ENCODE measurements at places on chromosomes 4 and X.
A peak's percentile ranks its signal among the peaks of the same experiment; 100 is the strongest.

- peaks cover 7% of the 10 kb centered on the region for H3K36me3 ChIP-seq
- H3K27ac ChIP-seq: no peak overlapping the region
- no peak overlapping the region for H3K4me3 ChIP-seq
These were observed 6.0 kb downstream of the P2RY4 start for GRCh38 chrX:70254063-70254400.

DNA sequence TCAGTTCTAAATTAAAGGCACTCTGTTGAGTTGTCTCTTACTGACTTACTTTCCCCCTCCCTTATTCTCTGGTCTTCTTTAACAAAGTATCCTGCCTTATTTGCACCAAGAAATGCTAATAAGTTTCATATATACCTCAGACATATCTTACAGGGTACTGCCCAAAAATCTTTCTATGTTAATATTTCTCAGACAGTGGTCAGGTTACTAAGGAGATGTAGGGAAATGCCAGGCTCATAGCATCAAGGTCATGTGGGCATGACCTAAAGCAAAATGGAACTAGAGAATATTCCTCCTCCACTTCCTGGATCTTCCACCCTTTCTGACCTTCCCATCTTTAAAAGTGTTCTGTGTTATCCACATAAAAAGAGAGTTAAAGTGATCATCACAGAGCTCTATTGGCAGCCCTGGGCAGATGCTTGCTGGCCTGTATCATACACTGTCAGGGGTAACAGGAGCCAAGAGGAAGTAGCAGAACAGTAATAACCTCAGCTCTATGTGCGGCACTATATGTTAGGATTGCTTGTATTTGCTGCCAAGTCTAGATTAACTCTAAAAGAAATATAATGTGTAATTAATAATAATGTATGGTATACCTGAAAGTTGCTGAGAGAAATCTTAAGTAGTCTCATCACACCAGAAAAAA is 74.3 kb downstream of the IQCM start:
- no peak overlapping the region for H3K27ac ChIP-seq
- H3K4me3 ChIP-seq: no peak overlapping the region
- no peaks in the 10 kb centered on the region for H3K36me3 ChIP-seq
- H3K4me1 ChIP-seq: no peaks in the 10 kb centered on the region
- no peaks in the 10 kb centered on the region for H3K27me3 ChIP-seq

DNA sequence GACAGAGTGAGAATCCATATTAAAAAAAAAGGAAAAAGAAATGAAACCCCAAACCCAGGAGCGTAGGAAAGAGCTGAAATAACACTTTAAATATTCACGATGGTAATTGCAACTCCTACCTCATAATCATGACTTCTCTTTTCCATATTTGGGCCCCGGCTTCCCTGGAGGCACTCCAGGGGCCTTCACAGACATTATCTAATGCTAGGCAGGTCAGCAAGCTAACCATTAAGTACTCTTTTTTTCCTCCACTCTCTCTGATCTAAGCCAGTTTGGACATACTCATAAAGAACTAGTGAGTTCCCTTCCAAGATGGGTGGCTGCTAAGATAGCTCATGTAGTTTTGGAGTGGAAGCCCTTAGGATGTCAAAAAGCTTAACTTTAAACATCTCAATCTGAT is 83.2 kb downstream of the SH3KBP1 start:
- no peaks in the 10 kb centered on the region for H3K27me3 ChIP-seq
- H3K36me3 ChIP-seq: peaks cover 12% of the 10 kb centered on the region
- no peak for DNase-seq
- peak overlapping the region; percentile 78 for H3K27ac ChIP-seq
- H3K4me1 ChIP-seq: peaks cover 27% of the 10 kb centered on the region
- H3K4me3 ChIP-seq: no peak overlapping the region

DNA sequence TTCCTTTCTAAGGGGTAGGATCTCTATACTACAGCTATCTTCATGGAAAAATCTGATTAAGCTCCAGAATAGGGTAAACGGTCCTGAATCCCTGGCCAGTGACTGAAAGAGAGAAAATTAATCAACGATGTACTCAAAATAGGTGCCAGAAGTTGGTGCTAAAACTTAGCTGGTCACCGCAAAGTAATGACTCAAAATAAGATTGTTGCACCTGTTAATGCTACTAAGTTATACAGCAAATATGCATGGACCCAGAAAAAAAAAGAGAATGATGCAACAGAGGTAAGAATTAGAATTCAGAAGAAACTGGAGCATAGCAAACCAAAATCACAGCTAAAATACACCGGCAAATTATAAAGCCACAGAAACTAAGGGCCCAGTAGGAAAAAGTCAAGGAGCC is 239.7 kb upstream of the FAM241A start:
- H3K4me1 ChIP-seq: peaks cover 15% of the 10 kb centered on the region
- no peaks in the 10 kb centered on the region for H3K36me3 ChIP-seq
- H3K27ac ChIP-seq: no peak overlapping the region
- no peak overlapping the region for H3K4me3 ChIP-seq
- DNase-seq: no peak
- no peaks in the 10 kb centered on the region for H3K27me3 ChIP-seq

GRCh38 chrX:95903975-95904374 is 780.7 kb upstream of the DIAPH2 start:
- peaks cover 7% of the 10 kb centered on the region for H3K4me1 ChIP-seq
- H3K4me3 ChIP-seq: no peak overlapping the region
- DNase-seq: no peak
- no peak overlapping the region for H3K27ac ChIP-seq

GRCh38 chrX:119784747-119785446 is 6.5 kb downstream of the RPL39 start:
- DNase-seq: peak; percentile 27
- H3K4me1 ChIP-seq: peaks cover 19% of the 10 kb centered on the region
- H3K27ac ChIP-seq: no peak overlapping the region
- peaks cover 60% of the 10 kb centered on the region for H3K36me3 ChIP-seq
- H3K27me3 ChIP-seq: no peaks in the 10 kb centered on the region

DNA sequence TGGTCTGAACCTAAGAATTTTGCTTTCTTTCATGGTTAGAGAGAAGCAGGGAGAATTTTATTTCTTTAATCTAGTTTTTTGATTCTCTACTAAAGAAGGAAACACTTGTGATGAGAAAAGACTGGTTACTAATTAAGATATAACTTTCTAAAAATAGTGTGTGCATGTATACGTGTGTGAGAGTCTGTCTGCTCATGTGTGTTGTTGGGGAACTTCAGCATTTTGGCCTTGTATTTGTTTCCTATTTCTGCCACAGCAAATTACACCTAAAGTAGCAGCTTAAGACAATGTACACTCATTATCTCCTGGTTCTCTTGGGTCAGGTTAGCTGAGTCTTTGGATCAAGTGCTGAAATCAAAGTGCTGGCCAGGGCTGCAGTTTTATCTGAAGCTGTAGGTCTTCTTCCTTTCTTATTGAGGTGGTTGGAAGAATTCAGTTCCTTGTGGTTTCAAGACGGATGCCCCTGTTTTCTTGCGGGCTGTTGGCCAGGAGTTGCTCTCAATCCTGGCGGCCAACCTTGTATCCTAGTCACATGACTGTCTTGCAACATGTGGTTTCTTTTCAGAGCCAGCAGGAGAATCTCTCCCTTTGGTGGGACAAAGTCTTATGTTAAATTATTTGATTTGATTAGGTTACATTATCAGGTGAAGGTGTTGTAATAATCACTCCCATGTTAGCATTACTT is 188.4 kb upstream of the CLNK start:
- H3K4me3 ChIP-seq: no peak overlapping the region
- DNase-seq: no peak
- no peaks in the 10 kb centered on the region for H3K27me3 ChIP-seq
- H3K27ac ChIP-seq: no peak overlapping the region
- peaks cover 5% of the 10 kb centered on the region for H3K4me1 ChIP-seq
- H3K36me3 ChIP-seq: no peaks in the 10 kb centered on the region

DNA sequence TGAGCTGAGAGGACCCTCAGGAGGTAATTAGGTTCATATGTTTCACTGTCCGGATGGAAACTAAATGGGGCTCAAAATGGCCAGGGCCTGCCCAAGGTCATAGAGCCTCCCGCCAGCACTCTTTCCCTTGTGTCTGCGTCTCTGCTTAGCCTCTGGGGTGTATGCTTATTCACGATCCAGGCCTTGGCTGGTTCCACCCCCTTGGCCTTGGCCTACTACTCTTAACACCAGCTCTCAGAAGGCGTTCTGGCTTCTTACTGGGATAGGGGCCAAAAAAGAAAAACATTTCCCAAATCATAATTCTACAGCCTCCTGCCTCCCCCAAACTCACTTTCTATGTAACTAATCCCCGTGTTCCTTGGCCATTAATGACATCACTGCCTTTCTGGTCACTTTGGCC is 68.8 kb downstream of the RTL5 start:
- H3K4me1 ChIP-seq: peaks cover under 1% of the 10 kb centered on the region
- H3K4me3 ChIP-seq: no peak overlapping the region
- H3K27ac ChIP-seq: no peak overlapping the region

DNA sequence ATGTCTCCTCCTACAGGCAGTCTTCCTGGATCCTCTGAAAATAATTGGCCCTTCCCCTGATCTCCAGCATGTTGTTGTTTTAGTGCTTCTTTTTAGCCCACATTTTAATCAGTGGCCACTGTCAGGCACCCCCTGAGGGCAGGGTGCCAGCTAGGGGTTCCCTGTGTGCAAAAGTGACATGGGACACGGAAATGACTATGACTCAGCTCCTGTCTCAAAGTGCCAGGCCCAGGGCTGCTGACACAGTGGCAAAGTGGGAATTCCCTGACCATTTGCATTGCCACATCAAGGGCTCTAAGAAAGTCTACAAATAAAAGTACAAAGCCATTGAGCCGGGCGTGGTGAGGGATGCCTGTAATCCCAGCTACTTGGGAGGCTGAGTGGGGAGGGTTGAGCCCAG is 24.8 kb downstream of the HMX1 start:
- H3K36me3 ChIP-seq: no peaks in the 10 kb centered on the region
- peaks cover 41% of the 10 kb centered on the region for H3K27me3 ChIP-seq
- H3K4me3 ChIP-seq: no peak overlapping the region
- H3K4me1 ChIP-seq: no peaks in the 10 kb centered on the region
- H3K27ac ChIP-seq: no peak overlapping the region

DNA sequence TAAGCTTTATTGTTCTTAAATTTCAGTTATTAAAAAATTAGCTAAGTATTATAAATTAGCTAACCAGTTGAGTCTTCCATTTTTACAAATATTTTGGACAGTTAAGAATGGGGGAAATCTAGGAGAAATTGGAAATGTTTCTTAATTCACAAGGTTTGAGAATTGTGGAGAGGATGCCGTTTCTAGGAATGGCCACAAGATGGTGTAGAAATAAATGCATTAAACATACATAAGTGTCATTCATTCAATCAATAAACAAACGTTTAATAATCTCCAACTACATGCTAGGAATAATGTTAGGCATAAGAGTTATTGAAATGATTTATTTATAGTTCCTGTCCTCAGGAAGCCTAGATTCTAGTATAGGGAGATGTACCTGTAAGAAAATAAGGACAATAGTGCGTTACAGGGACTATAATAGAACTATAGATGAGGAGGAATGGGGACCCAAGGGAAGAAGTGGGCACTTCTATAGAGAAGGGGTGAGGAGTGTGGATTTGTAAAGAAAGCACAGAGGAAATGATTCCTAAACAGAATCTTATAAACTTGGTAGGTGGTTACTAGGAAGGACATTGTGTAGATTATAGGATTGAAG is 195.7 kb upstream of the ANK2 start:
- peaks cover 4% of the 10 kb centered on the region for H3K36me3 ChIP-seq
- peak overlapping the region; percentile 11 for H3K27ac ChIP-seq
- no peak overlapping the region for H3K4me3 ChIP-seq
- peaks cover 5% of the 10 kb centered on the region for H3K27me3 ChIP-seq
- no peak for DNase-seq

DNA sequence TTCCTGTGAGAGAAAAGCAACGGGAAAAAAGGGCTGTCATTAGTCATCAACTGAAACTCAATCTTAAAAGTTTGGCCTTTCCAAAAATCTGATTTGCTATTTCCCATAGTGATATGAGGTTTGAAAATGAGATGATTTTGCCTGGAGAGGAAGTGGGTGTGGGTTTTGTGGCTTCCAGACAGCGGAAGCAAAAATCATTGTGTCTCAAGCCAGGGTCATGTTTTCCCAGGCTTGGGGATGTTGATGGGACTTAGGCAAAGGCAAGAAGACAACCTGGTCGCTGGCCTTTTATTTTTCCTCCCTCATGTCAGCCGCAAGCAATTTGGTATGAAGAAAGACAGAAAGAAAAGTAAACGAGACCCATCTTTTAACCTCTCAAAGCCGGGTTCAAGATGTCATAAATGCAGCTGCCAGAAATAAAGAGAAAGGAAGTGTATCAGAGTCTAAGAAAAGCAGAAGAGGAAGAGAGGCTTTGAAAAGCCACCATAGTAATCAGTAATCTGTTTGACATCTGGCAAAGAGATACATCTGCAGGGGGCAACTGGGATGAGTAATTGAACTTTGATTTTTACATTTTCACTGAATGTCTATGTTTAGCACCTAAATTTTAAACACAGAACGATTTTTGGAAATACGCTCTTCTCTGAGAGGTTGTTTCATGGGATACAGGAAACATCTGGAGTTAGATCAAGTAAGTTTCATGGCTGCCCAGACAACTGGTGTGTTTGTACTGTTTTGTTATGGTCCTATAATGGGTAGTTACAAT is 521.6 kb upstream of the SLIT2 start:
- H3K27ac ChIP-seq: peak overlapping the region; percentile 26
- H3K27me3 ChIP-seq: no peaks in the 10 kb centered on the region
- DNase-seq: no peak
- no peaks in the 10 kb centered on the region for H3K4me1 ChIP-seq
- no peak overlapping the region for H3K4me3 ChIP-seq
- peaks cover 4% of the 10 kb centered on the region for H3K36me3 ChIP-seq

GRCh38 chr4:84948056-84948455 is 18.4 kb downstream of the WDFY3 start:
- H3K4me3 ChIP-seq: no peak overlapping the region
- H3K27ac ChIP-seq: no peak overlapping the region
- H3K36me3 ChIP-seq: peaks cover 47% of the 10 kb centered on the region
- no peaks in the 10 kb centered on the region for H3K27me3 ChIP-seq

GRCh38 chr4:113436360-113436759 is 325.2 kb downstream of the CAMK2D start:
- no peaks in the 10 kb centered on the region for H3K36me3 ChIP-seq
- peaks cover 3% of the 10 kb centered on the region for H3K27me3 ChIP-seq
- H3K4me1 ChIP-seq: peaks cover 23% of the 10 kb centered on the region
- peak overlapping the region; percentile 68 for H3K27ac ChIP-seq
- no peak for DNase-seq

GRCh38 chr4:54227256-54228055 is 1.6 kb upstream of the PDGFRA start:
- peaks cover 25% of the 10 kb centered on the region for H3K27me3 ChIP-seq
- DNase-seq: peak; percentile 67
- H3K27ac ChIP-seq: peak overlapping the region; percentile 97
- H3K4me1 ChIP-seq: peaks cover 61% of the 10 kb centered on the region

DNA sequence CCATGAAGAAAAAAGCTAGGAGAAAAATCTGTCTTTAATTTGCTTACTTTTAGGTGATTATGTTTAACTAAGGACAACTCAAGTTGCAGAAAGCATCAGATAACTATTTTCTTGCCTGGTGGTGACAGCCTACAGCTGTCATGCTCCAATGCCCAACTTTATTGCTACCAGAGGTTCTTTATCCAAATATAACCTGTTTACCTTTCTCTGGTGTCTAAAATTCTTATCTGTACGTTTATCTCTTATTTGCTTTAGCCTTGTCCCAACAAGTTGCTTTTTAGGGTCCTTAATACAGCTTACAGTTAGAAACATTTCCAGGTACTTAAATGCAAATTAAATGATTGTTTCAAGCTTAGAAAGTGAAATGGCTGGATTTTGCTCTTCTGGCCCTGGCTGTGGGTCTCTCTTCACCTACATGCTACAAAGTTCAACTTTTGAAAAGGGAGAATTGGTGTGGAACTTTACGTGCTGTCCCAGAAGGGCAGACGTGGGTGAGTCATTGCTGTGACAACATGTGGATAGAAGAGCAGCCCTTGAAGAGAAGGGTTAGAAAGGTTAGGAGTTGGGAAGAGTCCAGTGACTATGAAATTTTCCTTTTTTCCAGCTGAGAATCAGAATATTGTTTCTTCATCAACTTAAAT is 60.7 kb downstream of the HPGD start:
- H3K4me1 ChIP-seq: peaks cover 47% of the 10 kb centered on the region
- no peaks in the 10 kb centered on the region for H3K27me3 ChIP-seq
- peak overlapping the region; percentile 59 for H3K4me3 ChIP-seq
- peaks cover 11% of the 10 kb centered on the region for H3K36me3 ChIP-seq
